ENCODE measurements at places on chromosomes 2 and 18. TPM values are rescaled to one million over a fixed set of nuclear protein-coding genes. Genes with fewer than 3 reads are reported as not detected.

Gene FHOD3
- total RNA-seq = 22.7 TPM

Gene HIBCH
- total RNA-seq = 21.7 TPM

Gene FOXD4L1
- not detected for total RNA-seq

Gene CRYBA2
- not detected for total RNA-seq

Gene CROCC2
- total RNA-seq = 0.23 TPM

Gene EN1
- total RNA-seq = 0.26 TPM

Gene COLEC11
- total RNA-seq = 0.31 TPM

Gene ZSWIM2
- not detected for total RNA-seq

Gene SLC9A4
- total RNA-seq = not detected

Gene TDRD15
- total RNA-seq = not detected

Gene CREB1
- 31.1 TPM for total RNA-seq

Gene ANKRD62
- total RNA-seq = not detected

Gene C1GALT1C1L
- total RNA-seq = 0.54 TPM

Gene HOXD12
- 0.13 TPM for total RNA-seq

Gene SLC11A1
- total RNA-seq = 0.31 TPM

Gene SCN1A
- total RNA-seq = not detected

Gene ZBTB14
- total RNA-seq = 12.6 TPM

Gene PLEK
- 0.13 TPM for total RNA-seq

Gene TMEM17
- 4.1 TPM for total RNA-seq

Gene B3GNT7
- 83.3 TPM for total RNA-seq

Gene BOK
- 39.1 TPM for total RNA-seq

Gene DCDC2C
- total RNA-seq = not detected

Gene AAMP
- total RNA-seq = 103 TPM

Gene SERPINB5
- not detected for total RNA-seq

Gene SH3RF3
- total RNA-seq = 4.9 TPM

Gene ASNSD1
- 30.3 TPM for total RNA-seq

Gene TUBA4B
- total RNA-seq = not detected

Gene SULT1C2
- total RNA-seq = 0.31 TPM

Gene MROH2A
- not detected for total RNA-seq

Gene TTR
- 1.0 TPM for total RNA-seq

Gene CYP27A1
- 7.7 TPM for total RNA-seq

Gene TXNDC2
- total RNA-seq = 0.90 TPM

Gene HOXD13
- total RNA-seq = not detected

Gene IL1RN
- total RNA-seq = not detected

Gene NCK2
- total RNA-seq = 60.7 TPM

Gene CDH2
- 42.3 TPM for total RNA-seq

Gene SLC4A5
- 1.2 TPM for total RNA-seq

Gene POTEJ
- total RNA-seq = not detected

Gene REG3G
- total RNA-seq = not detected

Gene SPC25
- total RNA-seq = 21.1 TPM

Gene CFAP65
- total RNA-seq = 0.33 TPM

Gene MARCO
- total RNA-seq = 0.26 TPM

Gene SLC38A11
- total RNA-seq = 0.46 TPM

Gene ERFE
- 10.3 TPM for total RNA-seq

Gene REG1B
- 2.0 TPM for total RNA-seq

Gene SRBD1
- total RNA-seq = 9.7 TPM

Gene MATN3
- total RNA-seq = 3.5 TPM

Gene LGALSL
- 5.3 TPM for total RNA-seq

Measured in Panc1 (cell line).